Activated CD4-positive, alpha-beta T cell treated with anti-CD3 and anti-CD28 coated beads, Interleukin-2, amount 50 U/mL, for 16 hours (primary cell): ENCODE measurements at places on chromosomes 4 and X.
A peak's percentile ranks its signal among the peaks of the same experiment; 100 is the strongest.

GRCh38 chrX:133215747-133216146 is 2.4 kb downstream of the TFDP3 start:
- peak; percentile 2 for DNase-seq

DNA sequence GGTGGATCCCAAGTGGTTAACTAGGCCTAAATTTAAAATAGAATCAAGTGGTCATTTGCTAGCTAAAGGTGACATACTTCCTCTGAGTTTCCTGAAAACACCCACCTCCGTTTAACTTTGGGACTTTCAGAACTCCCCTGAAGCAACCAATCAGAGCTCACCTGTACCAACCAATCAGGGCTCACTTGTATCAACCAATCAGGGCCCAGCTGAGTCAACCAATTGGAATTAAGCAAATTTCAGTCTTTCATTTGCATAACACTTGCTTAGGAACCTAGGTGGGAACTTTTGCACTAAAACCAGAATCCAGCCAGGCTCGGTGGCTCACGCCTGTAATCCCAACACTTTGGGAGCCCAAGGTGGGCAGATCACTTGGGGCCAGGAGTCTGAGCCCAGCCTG is 15.9 kb downstream of the GPC4 start:
- DNase-seq, result no peak

GRCh38 chrX:10833299-10834169 is 213.1 kb upstream of the MID1 start:
- DNase-seq, result no peak

DNA sequence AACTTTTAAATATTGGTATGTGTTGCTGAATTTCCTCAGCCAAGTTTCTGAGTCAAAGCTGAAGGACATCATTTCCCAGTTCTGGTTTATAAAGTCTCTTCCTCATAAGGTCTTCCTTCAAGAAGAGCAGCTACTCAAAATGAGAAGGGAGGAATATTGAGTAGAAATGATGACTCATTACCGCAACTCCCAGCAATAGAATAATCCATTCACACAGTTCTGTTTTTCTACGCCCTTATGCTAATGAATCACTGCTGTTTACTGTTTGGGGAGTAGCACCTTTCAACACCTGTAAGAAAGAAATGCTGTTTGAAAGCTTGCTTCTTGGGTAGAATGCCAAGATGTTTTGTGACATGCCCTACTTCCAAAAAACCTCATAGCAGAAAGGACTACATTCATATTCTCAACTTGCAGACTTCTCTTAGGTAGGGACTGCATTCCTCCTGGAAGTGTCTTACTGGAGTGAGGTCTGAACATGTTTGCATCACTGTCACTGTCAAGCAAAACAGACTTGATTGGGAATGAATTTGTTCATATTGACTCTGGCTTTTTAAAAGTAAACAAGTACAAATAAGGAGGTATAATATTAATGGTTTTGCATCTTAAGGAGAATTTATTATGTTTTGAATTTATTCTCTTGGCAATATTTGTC is 147.2 kb upstream of the BANK1 start:
- DNase-seq, result no peak

DNA sequence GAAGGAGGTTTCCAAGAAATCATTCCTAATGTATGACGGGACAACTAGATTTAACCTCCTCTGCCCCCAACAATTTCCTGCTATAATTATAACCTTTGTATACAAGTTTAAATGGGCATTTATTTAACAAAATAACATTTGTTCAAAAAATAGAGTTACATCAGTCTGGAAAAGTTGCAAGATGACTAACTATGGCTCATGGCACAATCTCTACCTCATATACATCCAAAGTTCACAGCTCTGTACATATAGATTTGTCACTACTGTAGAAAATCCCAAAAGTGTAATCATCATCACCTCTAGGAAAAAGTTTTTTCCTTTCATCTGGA is 3.8 kb upstream of the RPS6KA3 start:
- no peak for DNase-seq
